Effector CD4-positive, alpha-beta T cell (primary cell): ENCODE measurements at places on chromosomes 7 and 10.

DNA sequence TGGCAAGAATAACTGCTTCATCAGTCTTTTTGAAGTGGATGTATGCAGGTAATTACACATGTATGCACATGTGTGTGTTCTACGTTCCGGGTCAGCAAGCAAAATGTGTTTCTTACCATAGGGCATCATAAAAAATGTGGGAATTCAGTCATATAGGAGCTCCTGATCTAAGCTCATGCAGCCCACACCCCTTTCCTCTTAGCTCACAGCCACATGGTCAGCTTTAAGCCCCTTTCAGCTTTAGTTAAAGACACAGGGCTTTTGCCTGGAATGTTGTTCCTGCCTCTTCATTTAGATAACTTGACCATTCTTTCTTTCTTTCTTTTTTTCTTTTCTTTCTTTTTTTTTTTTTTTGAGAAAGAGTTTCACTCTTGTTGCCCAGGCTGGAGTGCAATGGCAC lies 258.1 kb downstream of the RPS24 start:
- DNase-seq = no peak

DNA sequence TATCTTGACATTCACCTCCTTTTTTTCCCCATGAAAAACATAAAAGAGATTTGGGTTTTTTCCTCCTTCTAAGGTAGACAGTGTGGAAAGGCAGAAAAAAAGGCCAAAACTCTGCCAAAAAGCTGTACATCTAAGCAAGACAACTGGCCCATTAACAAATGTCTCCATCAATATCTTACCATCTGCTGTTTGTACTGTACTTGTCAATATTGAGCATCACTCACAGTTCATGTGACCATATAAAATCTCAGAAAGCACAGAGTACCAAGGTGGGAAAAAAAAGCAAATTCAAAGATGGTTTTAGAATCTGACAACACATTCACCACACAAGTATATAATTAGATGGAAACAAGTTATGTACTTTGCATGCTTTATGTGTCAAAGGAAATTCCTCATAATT lies 52.6 kb downstream of the CACNA2D1 start:
- no peak for DNase-seq

DNA sequence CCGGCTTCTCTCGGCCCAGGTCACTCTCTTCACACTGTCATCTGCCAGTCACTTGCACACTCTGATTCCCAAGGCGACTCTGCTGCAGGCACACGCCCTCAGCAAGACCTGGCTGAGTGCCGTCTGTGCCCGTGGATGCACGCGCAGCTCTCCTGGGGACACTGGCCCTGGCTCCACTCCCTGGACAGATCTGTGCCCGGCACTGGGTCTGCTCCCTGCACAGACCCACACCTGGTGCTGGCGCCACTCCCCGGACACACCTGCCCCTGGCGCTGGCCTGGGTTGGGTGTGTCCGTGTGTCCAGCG lies 133.2 kb downstream of the DNAJB6 start:
- DNase-seq = no peak

GRCh38 chr10:22325272-22326144 lies 4.6 kb downstream of the BMI1 start:
- DNase-seq = peak; percentile 73

GRCh38 chr10:72539137-72539536 lies 86.7 kb downstream of the MICU1 start:
- DNase-seq = no peak

DNA sequence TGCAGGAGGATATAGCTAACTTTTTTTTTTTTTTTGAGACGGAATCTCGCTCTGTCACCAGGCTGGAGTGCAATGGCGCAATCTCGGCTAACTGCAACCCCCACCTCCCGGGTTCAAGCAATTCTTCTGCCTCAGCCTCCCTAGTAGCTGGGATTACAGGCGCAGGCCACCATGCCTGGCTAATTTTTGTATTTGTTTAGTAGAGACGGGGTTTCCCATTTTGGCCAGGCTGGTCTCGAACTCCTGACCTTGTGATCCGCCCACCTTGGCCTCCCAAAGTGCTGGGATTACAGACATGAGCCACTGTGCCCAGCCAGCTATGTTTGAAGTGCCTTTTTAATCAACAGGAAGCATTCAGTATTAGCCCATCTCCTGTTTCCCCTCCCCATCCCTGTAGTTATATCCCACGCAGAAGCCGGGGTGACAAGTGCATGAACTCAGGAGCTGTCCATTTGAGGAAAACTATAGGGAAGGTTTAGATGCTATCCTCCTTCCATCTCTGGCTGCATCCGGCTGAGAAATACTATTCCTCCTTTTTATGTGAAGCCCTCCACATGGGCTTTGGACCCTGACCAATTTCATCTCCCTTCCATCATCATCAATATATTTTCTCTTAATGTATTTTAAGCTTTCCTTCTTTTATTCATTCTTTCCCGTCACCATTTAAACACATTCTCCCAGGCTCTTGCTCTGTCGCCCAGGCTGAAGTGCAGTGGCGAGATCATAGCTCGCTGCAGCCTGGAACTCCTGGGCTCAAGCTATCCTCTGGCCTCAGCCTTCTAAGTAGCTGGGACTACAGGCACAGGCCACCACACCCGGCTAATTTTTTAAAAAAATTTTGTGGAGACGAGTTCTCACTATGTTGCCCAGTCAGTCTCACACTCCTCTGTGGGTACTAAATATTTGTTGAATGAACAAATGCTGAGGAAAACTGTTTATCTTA lies 1.3 kb upstream of the POT1 start:
- DNase-seq = no peak

GRCh38 chr10:50447691-50448090 lies 176.1 kb downstream of the SGMS1 start:
- DNase-seq = no peak

- no peak for DNase-seq
Observed at GRCh38 chr7:7931626-7932025, 37.0 kb upstream of the GLCCI1 start.

GRCh38 chr7:140206616-140207389 lies 30.0 kb upstream of the KDM7A start:
- no peak for DNase-seq

GRCh38 chr10:79407811-79408795 lies 37.3 kb downstream of the ZCCHC24 start:
- no peak for DNase-seq

DNA sequence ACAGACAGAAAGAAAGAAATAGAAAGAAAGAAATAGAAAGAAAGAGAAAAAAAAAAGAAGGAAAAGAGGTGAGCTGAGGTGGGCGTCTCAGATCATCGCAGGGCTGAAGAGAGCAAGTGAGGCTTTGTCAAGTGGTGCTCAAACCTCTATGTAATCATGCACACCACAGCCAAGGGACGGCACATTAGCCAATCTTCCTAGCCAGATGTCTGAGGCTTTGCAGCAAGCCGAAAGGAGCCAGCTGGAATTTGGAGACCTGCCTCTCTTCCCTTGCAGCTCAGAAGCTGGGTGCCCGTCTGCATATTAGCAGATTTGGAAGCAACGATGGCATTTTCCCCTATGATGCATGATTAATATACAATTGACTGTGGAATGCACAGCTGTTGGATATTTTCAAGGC lies 52.5 kb downstream of the ADRA2A start:
- no peak for DNase-seq

GRCh38 chr10:91140995-91141549 lies 79.4 kb upstream of the PCGF5 start:
- no peak for DNase-seq

DNA sequence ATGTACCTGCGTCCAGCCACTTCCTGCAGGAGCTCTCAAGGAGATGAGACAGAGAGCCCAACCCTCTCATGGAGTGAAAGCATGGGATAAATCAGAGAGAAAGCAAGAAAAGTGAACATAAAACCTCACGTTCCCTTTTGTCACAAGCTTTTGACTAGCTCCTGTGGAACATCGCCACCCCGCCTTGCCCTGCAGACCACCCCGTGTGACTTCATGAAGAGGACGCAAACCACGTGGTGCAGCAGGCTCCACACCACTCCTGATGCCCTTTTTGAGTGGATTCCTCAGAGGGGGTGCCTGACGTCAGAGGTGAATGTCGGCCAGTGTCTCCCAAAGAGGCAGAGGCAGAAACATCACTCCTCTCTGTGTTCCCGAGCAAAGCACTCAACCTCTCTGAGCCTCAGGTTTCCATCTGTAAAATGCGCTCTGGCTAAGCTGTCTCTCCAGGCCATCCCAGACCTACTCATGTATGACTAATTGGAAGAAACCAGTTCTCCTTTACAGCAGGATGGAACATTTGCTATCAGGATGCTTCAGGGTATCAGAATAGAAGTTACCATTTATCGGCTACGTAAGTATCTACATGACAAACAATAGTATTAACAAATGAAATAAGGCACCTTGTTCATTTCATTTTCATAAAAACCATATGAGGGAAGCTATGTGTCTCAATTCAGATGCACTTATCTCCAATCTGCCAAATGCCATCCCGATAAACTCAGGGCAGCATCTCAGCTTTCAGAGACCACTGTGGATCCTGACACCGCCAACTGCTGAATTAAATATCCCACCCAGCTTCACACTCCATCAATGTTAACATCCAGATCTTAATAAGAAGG lies 5.3 kb downstream of the ZNF488 start:
- DNase-seq = no peak

GRCh38 chr10:59682986-59683937 lies 26.4 kb downstream of the SLC16A9 start:
- no peak for DNase-seq

DNA sequence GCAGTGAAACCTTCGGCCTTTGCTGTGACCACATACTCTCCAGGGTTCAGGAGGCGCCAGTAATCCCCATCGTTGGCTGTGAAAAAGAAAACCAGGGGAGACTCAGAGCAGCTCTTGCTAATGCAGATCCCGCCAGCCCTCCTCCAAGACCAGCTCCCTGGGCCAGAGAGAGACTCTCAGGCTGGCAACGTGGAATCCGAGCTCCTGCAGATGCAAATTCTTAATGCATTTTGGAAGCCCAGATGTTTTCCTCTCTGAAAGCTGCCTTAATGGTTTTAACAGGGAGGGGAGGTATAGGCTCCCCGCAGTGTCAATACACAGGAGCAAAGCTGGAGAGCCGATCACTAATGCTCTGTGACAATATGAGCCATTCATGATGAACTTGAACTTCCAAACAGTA lies 80.8 kb downstream of the GPR26 start:
- no peak for DNase-seq

- no peak for DNase-seq
Observed at GRCh38 chr10:78925800-78926319, 142.9 kb upstream of the ZMIZ1 start.

DNA sequence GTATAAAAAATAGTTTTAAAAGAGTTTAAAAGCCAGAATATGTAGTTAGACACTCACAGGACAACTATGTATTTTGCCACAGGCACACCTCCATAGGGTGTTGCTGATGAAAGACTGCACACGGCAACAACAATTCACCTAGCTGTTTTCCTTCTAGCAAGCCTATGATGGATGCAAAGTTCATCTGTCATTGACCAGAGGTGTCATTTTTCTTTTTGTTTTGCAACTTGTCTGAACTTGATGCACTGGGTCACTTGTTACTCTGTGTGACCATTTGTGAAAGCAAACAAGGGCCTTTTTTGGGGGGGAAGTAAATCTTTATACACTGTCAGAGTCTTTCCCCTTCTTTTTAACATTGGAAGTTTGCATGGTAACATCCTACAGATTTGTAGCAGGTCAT lies 258.0 kb upstream of the SEMA3A start:
- no peak for DNase-seq

- DNase-seq = no peak
Observed at GRCh38 chr10:113764582-113764981, 13.1 kb downstream of the PLEKHS1 start.

GRCh38 chr10:79409726-79410085 lies 35.7 kb downstream of the ZCCHC24 start:
- no peak for DNase-seq

- DNase-seq = no peak
Observed at GRCh38 chr7:152120210-152120609, 94.7 kb downstream of the GALNT11 start.

- no peak for DNase-seq
Observed at GRCh38 chr10:73922864-73923133, 11.9 kb downstream of the PLAU start.

DNA sequence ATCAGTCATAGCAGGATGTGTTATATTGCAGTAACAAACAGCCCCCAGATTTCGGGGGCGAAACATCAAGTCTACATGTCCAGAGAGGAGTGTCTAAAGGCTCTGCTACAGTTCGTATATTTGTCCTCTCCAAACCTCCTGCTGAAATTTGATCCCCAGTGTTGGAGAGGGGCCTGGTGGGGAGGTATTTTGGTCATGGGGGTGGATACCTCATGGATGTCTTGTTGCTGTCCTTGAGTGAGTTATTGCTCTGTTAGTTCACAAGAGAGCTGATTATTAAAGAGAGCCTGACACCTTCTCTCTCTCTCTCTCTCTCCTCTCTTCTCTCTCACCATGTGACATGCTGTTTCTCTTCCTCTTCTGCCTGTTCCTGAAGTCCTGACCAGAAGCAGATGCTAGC lies 343.7 kb downstream of the TCERG1L start:
- DNase-seq = no peak

- no peak for DNase-seq
Observed at GRCh38 chr10:130396044-130396443, 259.9 kb downstream of the GLRX3 start.

DNA sequence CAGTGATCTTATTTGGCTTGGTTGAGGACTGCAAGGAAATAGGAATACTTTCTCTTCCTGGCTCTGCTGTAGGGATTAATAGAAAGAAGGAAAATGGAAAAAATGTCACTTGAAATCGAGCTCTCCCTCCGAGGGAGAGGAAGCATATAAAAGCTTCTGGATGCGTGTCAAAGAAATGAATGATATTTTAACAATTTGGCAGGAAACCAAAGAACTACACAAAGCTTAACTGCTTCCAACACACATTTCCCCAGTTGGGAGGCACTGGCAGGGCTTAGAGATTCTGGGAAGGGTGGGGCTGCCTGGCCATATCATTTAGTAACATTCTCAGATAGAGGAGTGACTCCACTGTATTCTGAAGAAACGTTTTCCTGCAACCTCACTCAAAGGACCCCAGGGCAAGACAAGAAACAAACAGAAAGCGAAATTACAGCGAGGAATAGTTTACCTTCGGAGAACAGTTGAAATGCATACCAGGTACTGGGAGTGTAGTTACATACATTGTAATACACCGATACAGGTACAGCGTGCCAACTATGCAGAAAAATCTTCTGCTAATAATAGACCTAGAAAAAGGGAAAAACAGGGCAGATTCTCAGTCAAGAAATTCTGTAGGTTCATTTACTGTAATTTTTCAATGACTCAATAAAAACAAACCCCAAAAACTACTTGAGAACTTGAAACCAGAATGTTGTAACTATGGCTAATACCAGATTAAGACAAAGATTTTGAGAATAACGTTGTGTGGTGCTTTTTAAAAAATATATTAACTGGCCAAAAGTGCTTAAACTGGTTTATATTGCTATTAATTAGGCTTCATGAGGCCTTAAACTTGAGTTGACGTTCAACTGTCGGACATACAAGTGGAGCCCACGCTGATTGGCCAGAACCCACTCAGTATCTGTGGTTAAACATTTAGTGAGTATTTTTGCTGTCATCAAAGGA lies 75.7 kb upstream of the ASAH2 start:
- DNase-seq = no peak

DNA sequence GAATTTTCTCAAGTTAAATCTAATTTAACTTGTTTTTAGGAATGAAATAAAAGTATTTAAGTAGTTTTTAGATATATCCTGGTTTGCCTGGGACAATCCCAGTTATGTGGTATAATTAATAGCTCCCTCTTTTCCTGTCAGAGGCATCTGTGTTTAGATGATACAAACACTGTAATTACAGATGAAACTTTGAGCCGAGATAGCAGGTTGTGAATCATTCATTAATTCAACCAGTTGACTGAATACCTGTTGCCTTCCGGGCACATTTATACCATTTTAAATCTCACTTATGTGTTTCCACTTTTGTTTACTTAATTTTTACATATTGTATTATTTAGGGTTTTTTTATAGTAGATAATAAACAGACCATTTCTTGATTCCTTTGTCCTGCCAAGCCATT lies 82.1 kb upstream of the GATA3 start:
- no peak for DNase-seq
